ENCODE measurements at places on chromosomes 11 and 22.

DNA sequence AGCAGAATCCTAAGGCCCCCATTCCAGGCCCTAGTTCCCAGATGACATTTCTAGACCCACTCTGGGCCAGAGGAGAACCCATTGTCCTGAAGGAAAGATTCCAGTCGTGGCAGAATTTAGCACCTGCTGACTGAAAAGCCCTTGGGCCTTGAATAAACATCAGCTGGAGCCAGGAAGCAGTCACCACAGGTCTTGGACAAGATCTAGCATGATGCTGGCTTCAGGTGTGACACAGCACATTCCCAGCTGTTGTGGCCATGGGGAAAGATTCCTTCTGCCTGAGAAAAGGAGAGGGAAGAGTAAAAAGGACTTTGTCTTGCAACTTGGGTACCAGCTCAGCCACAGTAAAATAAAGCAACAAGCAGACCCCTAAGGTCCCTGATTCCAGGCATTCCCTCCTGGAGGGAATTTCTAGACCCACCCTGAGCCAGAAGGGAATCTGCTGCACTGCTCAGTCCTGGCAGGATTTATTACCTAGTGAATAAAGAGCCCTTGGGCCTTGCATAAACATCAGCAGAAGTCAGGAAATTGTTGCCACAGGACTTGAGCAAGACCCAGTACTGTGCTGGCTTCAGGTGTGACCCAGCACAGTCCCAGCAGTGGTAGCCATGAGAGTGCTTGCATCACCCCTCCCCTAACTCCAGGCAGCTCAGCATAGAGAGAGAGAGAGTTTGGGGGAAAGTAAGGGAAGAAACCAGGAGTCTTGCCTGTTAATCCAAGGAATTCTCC, 42.5 kb upstream of the PAMR1 start:
- peak; percentile 21 for DNase-seq

DNA sequence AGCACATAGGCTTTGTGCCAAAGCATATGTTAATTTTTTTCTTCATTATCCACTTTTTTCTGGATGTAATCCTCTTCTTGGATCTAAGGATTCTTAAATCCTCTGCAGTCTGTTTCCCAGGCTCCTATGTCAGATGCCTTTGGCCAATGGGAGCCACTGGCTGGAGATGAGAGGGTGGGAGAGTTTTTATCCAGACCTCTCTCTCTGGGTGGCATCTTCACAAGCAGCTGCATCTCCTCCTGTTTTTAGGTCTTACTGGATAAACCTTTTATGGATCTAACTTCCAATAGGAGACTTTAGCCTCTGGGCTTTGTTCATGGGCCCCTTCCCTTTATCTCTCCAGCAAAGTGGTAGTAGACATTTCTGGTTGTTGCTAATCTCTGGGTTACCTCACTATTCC, 22.4 kb upstream of the MPPED2 start:
- DNase-seq = no peak

DNA sequence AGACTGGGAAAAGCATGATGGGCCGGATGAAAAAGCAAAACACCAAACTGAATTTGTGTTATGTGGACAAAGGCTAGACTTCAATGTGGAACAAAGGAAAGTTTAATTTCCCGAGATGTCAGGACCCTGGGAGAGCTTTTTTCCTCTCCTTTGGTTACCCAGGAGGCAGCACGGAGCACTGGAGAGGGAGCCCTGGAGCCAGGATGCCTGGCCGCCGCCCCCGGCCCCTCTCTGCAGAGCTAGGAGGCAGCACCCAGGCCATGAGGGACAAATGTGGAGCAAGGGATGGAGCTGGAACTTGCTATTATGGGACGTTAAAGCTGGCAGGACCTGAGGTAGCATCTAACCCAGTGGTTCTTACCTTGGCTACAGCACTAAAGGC, 108.9 kb downstream of the MORC2 start:
- DNase-seq = no peak

DNA sequence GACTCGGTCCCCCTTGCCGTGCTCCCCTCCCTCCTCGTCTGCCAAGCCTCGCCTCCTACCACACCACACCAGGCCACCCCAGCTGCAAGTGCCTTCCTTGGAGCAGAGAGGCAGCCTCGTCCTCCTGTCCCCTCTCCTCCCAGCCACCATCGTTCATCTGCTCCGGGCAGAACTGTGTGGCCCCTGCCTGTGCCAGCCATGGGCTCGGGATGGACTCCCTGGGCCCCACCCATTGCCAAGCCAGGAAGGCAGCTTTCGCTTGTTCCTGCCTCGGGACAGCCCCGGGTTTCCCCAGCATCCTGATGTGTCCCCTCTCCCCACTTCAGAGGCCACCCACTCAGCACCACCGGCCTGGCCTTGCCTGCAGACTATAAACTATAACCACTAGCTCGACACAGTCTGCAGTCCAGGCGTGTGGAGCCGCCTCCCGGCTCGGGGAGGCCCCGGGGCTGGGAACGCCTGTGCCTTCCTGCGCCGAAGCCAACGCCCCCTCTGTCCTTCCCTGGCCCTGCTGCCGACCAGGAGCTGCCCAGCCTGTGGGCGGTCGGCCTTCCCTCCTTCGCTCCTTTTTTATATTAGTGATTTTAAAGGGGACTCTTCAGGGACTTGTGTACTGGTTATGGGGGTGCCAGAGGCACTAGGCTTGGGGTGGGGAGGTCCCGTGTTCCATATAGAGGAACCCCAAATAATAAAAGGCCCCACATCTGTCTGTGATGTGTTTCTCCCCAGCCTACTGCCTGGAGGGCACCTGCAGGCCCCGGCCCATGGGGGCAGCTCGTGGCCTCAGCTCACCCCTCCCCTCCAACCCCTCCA, 29.8 kb downstream of the CAPN1 start:
- no peak for DNase-seq

- DNase-seq = no peak
These were observed 2.4 kb downstream of the LARGE1 start for GRCh38 chr22:33917744-33918406.

- no peak for DNase-seq
These were observed 2.8 kb upstream of the LZTR1 start for GRCh38 chr22:20979243-20979809.

DNA sequence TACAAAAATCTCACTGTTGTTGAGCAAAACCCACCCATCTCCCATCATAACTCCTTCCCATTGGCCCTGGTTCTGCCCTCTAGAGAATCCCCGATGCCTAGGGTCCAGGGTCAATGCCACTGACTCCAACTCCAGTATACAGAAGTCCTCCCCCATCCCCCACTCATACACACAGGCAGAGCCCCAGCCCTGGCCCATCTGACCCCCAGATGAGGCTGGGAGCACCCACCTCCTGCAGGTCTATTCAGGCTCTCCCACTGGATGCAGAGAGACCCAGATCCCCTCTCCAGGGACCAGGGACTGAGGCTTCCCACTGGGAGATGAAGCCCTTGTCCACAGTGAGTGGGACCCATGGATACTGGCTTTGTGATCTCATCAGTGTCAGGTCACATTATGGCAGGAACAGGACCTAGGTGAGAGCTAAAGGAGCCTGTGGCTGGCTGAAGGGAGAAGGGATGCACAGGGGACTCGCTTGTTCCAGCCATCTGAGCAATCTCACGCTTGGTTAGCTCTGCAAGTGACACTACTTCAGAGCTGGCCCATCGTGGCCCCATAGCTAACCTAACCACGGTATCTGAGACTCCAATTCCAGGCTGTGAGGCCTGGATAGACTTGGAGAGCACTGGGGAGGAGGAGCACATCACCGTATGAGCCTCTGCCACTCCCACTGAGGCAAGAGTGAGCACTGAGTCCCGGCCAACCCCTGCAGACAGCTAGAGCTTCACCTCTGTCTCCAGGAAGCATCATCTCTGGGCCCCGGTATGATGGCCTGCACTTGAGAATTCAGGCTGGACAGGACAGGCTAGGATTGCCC, 35.7 kb downstream of the TRIM29 start:
- DNase-seq = no peak

GRCh38 chr11:16881074-16881709, 133.0 kb downstream of the PLEKHA7 start:
- no peak for DNase-seq

DNA sequence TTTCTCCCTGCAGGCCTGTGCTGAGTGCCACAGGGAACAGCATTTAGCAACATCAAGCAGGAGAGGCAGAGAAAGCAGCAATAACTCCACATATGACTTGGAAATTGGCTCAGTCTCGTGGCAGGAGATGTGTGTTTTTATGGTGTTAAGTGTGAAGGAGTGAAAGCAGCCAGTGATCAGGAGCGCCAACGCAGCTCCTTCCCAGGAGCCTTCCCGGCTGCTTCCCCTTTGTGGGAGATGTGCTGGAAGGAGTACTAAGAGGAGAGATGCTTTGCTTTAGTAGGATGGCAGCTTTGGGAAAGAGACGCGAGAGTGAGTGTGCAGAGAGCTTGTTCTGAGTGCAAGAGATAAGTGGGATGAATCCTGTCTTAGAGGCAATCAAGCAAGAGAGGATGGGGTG, 54.7 kb upstream of the KIRREL3 start:
- no peak for DNase-seq

- no peak for DNase-seq
These were observed 12.2 kb downstream of the TNKS1BP1 start for GRCh38 chr11:57312511-57313021.

DNA sequence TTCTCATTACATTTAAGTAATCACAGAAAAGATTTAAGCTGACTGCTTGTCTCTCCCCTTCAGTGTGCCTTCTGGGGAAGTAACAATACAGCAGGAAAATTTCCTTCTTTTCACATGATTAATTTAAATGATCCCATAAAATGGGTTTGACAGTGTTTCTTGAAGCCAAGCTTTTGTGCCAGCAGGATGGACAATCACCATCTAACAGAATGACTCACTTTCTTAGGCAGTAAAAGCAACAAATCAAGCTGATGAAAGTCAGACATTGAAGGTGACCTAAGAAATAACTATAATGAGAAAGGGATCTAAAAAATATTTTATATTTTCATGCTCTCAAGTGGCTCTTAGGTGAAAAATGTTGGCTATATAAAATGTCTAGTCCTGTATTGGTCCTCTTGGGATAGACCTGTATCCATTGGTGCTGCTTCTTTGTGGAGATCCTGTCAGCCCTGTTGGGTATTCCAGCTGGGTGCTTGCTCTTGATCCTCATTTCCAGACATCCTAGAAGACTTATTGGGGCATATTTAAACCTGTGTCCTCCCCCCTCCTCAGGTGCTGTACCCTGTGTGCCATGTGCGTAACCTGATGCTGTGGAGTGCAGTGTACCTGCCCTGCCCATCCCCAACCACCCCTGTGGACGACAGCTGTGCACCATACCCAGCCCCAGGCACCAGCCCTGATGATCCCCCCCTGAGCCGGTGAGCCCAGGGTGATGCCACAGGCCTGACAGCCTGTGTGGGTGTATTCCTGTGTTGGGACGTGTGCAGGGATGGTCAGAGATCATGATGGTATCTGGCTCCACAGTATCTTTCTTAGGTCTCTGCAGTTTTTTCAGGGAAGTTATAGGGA, 62.7 kb upstream of the HORMAD2 start:
- DNase-seq = no peak

DNA sequence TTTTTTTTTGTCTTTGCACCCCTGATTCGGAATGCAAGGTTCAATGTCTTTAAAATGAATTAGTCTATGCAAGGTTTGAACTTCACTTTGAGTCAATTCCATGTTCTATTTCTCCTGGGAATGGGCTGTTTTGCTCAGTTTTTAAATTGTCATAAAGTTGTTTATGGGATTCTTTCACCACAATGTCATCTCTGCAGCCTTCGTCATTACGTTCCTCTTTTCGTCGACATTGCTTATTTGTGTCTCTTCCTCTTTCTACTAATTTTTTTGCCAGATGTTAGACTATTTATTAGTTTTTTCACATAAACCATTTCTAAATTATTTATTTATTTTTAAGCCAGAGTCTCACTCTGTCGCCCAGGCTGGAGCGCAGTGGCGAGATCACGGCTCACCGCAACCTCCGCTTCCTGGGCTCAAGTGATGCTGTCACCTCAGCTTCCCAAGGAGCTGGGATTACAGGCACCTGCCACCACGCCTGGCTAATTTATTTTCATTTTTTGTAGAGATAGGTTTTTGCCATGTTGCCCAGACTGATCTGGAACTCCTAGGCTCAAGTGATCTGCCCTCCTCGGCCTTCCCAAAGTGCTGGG, 7.1 kb upstream of the TNNT3 start:
- DNase-seq = no peak

GRCh38 chr11:85118151-85118550, 509.0 kb downstream of the DLG2 start:
- no peak for DNase-seq

GRCh38 chr11:116366980-116367645, 405.7 kb downstream of the BUD13 start:
- no peak for DNase-seq

- DNase-seq = peak; percentile 98
These were observed 3.6 kb downstream of the DUSP8 start for GRCh38 chr11:1568441-1568911.

DNA sequence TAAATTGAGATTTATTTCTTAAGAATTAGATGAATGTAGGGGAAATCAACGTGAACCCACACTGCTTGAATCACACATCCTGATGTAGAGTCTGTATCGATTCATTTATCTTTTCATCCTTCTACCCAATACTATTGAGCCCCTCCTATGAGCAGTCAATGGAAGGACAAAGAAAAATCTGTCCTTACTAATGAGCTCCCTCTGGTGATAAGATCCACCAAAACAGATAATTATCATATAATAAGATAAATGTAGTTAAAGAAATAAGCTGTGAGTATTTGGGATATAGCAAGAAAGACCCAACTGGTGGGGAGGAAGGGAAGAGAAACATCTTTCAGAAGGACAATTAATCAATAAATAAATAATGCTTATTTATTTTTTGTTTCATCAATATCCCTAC, 385.1 kb upstream of the CCDC90B start:
- DNase-seq = peak; percentile 20

- DNase-seq = peak; percentile 42
These were observed 24.5 kb downstream of the RPUSD4 start for GRCh38 chr11:126186708-126187529.

GRCh38 chr11:27761356-27761755, 61.1 kb upstream of the BDNF start:
- no peak for DNase-seq

DNA sequence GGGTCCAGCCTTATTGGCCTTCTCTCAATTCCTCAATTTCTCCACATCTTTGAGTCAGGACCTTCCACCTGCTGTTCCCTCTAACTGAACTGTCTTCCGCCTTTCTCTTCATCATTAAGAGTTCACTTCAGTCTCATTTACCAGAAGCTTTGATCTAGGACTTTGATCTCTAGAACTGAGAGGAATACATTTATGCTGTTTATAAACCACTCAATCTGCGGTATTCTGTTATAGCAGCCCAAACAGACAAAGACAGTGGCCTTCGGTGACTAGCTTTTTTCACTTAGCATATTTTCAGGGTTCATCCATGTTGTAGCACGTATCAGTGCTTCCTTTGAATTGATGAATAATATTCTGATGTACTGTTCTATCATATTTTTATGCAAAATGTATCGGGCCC, 10.5 kb downstream of the CLPB start:
- no peak for DNase-seq

- DNase-seq = no peak
These were observed 71.0 kb downstream of the CYP2R1 start for GRCh38 chr11:14821031-14821430.

GRCh38 chr22:27804470-27805297, 3.1 kb upstream of the MN1 start:
- DNase-seq = peak; percentile 78

- no peak for DNase-seq
These were observed 13.1 kb downstream of the TOLLIP start for GRCh38 chr11:1296287-1296686.

All from COR-L47 (cell line).